Activated naive CD4-positive, alpha-beta T cell treated with anti-CD3 and anti-CD28 coated beads, Interleukin-2, amount 50 U/mL, for 72 hours (primary cell): ENCODE measurements at places on chromosomes 1 and 21.

- DNase-seq, result no peak
Measured at GRCh38 chr21:45695086-45695485, 51.6 kb downstream of the PCBP3 start.

GRCh38 chr1:204435872-204436271, 24.3 kb upstream of the PPP1R15B start:
- DNase-seq, result no peak

DNA sequence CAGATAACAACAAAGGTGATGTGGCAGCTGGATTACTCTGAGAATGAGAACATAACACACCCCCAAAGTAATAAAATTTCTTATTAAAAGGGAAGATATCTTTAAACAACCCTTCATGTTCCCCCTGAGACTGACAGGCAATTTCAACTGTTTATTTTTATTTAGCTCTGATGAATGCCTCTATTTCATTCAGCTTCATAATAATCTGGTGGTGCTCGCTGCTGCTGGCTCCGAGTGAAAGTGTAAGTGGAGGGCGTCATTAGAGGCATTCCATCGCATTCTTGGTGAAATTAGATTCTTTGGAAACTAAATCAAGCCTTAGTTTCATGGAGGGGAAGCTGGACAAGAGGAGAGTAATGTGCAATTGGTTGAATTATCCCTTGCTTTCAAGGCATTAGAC, 128.9 kb downstream of the GRIK1 start:
- no peak for DNase-seq

DNA sequence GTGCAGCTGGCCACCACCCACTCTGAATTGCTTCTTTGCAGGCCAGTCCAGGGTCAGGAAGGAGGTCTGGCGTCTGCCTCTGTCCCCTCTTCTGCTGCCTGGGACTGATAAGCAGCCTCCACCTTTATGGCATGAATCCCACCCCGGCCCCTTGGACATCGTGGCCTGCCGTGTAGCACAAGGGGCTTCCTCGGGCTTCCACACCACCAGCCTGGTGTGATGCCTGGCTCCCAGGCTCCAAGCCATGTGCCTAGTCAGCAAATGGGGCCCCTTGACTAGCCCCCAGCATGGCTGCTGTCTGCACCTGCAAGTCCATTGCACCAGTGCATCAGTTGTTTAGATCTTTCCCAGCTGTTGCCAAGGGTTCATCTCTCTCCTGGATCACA, 9.9 kb upstream of the ARF1 start:
- no peak for DNase-seq

DNA sequence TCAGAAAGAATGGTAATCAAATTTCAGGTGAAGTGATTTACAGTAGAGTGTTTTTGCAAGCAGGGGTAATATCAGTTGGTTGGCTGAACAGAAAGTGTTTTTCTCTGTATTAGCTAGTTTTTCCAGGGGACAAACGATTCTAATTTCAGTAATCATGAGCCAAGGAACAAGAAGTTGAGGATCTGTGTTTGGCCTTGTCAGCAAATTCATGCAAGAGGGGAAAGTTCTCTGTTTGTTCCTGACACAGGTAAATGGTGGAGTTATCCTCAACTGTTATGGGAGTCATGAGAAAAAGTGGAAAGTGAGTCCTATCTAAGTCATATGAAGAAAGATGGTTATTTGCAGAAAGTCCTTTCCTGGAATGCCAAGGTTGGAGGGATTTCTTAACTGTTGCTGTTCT, 24.6 kb upstream of the SLC35A3 start:
- DNase-seq, result no peak

DNA sequence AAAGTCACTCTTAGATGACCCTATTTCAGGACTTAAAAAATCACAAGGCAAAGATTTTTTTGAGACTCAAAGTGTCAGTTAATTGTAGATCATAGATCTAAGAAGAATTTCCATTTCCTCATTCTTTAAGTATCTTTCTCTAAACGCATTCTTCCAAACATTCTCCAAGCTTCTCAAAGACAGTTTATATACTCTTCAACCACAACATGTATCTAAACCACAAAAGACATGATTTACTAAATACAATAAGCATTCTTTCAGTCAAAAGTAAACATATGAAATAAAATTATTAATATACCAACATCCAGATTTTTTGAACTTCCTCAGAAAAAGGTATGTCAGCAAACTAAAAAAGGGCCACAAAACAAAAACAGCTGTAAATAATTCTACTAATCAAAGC, 24.4 kb downstream of the RC3H1 start:
- no peak for DNase-seq
